ENCODE measurements at places on chromosomes 4 and X.

DNA sequence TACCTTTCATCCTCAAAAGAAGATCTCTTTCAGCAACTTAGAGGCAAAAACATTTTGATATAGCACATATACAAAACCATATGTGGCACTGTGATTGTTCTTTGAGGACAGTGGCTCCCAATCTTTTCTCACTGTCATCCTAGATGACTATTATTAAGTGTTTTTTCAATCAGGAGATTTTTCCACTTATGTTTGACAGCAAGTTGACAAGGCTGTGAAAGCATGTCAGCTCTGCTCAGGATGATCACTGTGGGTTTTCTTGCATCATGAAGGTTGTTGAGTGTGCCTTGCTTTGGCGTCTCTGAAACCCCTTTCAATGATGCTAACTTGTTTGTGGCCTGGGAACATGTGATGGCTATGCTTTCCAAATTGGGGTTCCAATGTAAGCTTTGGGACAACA lies 20.2 kb upstream of the NSUN7 start:
- no peak for DNase-seq

DNA sequence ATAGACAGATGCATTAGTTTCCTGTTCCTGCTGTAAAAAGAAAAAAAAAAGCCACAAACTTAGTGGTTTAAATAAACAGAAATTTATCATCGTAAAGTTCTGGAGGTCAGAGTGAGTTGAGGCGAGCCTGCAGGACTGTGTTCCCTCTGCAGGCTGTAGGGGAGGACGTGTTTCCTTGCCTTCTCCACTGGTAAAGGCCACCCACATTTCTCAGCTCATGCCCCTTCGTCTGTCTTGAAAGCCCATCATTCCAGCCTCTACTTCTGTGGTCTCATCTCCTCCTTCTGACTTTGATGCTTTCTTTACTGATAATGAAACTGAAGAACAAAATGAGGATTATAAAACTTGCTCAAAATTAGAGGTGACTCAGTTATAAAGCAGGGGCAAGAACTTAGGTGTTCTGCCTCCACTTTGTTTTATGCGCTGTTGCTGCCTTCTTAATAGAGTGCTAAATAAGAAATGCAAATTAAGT lies 143.0 kb downstream of the STIM2 start:
- DNase-seq = no peak

DNA sequence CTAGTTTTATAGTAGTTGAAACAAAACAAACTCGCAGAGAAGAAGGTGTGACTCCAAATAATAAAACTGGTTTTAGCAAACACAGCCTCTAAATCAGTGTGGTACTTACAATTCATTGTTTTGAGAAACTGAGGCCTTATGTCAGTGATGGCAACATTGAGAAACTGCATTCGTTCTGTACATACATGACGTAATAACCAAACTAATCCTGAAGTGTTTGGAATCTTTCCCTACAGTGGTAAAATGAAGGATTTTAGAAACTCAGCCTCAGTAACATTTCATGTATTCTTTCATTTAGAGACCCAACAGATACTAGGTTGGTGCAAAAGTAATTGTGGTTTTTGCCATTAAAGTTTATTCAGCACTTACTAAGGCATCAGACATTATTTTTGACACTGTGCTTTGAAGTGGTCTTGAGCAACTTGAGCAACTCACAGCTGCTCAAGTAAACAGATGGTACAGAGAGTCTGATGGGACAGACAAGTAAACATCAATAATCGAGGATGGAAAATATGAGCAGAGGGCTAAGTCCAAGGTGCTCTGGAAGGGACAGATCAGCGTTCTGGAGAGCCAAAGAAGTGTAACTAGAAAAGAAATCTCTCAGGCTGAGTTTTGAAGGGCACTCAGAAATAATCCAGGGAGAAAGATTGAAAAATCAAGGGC lies 390.8 kb upstream of the BOD1L1 start:
- DNase-seq = no peak

GRCh38 chr4:57370691-57371090 lies 260.5 kb upstream of the IGFBP7 start:
- no peak for DNase-seq

DNA sequence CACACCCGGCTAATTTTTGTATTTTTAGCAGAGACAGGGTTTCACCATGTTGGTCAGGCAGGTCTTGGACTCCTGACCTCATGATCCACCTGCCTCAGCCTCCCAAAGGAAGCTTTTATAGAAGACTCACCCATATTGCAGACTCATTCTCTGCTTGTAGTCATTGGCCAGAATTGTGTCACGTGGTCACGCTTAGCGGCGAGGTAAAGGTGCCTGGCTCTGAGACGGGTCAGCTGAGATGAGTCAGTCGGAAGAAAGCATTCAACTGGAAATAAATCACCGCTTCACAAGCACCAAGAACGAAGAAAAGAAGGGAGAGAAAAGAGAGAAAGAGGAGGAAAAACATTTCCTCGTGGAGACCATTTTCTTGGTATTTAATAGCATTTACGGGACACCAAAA lies 218.8 kb upstream of the NOCT start:
- DNase-seq = no peak

GRCh38 chr4:67141586-67141985 lies 403.7 kb downstream of the CENPC start:
- no peak for DNase-seq

- DNase-seq = no peak
Observed at GRCh38 chr4:33696586-33696985, 2547.7 kb downstream of the ARAP2 start.

GRCh38 chrX:136531951-136532350 lies at the start of gene VGLL1:
VGLL1 (plus strand) TSS chrX:136532215; CDS start chrX:136536021, 3,806 bp downstream.
- DNase-seq = no peak

DNA sequence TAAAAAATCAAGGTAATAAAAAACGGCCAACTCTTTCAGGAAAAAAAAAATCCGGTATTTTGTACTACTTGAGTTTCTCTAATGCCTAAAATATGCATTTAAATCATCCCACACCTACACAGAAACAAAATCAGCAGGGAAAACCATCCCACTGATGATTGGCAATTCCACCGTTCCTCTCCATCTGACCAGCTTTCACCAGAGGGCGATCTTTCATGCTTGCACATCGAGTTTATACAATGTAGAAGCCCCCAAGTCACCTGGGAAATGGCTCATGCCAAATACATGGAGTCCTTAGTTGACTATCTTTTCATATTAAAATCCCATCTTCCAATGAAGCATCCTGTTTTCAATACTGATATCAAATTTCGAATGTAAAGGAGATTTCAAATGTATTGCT lies 69.2 kb downstream of the PTCHD1 start:
- peak; percentile 0 for DNase-seq

- DNase-seq = no peak
Observed at GRCh38 chr4:88661739-88662138, 35.9 kb downstream of the NAP1L5 start.

GRCh38 chrX:128425546-128425945 lies 373.3 kb upstream of the ACTRT1 start:
- DNase-seq = no peak

DNA sequence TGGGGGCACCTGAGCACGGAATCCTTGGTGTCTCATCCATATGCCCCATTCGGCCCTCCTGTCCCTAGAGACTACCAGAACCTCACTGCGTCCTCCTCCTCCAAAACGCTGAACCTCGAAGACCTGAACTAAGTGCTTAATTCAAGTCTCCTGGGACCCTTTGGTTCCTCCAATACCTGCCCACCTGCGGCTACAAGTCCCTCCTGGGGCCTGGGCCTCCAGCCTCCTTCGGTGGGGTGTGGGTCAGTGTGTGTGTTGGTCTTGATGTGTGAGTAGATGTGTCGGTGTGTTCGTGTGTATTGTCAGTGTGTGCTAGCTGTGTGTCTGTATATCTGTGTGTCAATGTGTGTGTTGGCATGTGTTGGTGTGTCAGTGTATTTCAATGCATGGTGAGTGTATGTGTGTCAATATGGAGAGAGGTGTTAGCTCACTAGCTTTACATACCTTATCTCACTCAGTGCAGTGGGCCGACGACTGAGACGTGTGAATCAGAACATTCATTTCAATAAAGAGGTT lies 2.6 kb upstream of the SEPTIN6 start:
- no peak for DNase-seq

- no peak for DNase-seq
Observed at GRCh38 chrX:103540145-103540544, 20.9 kb upstream of the RAB40A start.

DNA sequence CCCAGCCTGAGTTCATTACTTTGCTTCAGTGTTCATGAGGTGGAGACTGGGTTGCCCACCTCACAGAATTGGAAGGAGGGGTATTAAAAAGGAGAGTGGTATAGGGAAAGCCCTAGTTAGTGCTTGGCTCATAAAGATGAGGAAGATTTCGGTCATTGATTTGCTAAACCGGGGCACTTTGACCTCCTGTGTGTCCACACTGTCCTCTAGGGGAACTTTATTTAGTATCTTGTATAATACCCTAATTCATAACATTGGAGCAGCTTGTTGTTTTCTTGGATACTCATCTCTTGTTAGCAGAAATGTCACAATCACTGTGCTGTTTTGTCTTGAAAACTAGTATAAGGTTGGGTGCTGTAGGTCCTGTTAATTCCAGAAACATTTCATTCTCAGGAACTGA lies 49.8 kb downstream of the GYG2 start:
- no peak for DNase-seq

- no peak for DNase-seq
Observed at GRCh38 chrX:136850441-136851175, 29.9 kb downstream of the RBMX start.

- DNase-seq = no peak
Observed at GRCh38 chrX:23525531-23525930, 141.8 kb upstream of the PRDX4 start.

DNA sequence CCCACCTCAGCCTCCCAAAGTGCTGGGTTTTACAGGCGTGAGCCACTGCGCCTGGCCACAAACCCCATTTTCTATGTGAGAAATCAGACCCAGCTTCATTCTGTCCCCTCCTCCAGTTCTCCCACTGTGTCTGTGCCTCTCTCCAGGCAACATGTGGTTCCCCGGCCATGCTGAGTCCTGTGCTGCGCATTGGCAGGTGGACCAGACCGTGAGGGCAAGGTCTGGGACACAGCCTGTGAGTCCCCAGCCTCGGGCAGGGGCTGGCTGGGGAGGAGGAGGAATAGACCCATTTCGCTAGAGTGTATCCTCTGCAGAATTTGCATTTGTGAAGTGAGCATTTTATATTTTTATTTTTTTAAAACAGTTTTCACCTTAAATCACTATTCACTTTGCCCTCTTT lies 21.5 kb upstream of the CLDN24 start:
- no peak for DNase-seq

DNA sequence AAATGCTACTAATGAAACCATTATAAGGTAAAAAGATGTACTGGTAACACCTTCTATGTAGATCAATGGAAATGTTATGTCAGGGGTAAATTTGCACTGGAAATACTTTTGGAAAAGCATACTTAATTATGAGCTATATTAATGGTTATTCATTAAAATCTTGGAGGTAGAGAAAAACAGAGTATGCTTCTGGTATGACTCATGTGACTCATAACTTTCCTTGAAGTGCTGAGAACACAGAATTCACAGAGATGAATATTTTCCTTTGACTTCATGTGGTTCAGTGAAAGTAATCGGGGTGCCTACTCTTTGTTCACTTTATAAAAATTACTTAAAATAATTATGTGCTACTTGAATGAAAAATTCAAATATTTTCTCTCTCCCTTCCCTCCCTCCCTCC lies 254.2 kb downstream of the KCTD8 start:
- DNase-seq = no peak

DNA sequence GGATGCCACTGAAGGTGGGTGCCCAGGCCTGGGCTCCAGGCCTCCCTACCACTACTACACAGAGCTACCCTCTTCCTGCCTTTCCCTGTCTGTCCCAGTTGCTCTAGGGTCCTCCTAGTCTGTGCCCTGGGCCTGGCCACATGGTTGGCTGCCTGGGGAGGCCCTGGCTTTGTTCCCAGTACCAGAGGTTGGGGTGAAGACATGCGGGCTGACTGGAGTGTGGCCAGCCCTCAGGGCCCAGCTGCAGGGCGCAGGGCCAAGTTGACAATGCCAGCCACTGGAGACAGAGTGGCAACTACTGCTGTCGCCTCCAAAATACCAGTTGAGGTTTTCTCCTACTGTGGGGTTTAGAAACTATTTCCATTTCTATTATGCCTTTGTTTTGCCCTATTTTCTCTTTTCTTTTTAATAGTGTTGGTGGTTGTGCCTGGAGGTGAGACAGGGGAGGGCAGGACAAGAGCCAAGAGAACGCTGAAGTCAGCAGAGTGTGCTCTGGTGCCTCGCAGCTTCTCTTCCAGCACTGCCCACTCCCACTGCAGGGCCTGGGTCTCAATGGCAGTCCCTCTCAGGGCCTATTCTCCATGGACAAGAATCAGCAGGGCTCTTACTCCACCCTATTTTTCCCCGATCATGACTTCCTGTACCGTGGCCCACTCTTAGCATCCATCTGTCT lies 32.2 kb upstream of the XPNPEP2 start:
- DNase-seq = peak; percentile 26

DNA sequence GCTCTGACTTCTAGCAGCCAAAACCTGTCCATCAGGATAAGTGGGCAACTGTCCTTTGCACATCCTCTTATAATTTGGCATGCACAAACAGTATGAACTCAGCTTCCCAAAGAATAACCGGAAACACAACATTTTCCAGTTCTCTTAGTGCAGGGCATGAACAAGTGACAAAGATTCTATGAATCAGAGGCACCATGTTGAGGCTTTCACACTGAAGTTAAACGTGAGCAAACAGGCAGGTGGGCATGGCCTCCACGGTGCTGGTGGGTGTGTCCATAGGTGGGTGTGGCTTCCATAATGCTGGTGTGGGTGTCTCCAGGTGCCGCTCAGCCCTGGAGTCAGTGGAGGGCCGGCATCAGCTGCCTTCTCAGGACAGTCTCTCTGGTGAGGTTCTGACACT lies 196.5 kb downstream of the SMIM20 start:
- no peak for DNase-seq

GRCh38 chrX:149002320-149002719 lies 501.9 kb downstream of the AFF2 start:
- no peak for DNase-seq

DNA sequence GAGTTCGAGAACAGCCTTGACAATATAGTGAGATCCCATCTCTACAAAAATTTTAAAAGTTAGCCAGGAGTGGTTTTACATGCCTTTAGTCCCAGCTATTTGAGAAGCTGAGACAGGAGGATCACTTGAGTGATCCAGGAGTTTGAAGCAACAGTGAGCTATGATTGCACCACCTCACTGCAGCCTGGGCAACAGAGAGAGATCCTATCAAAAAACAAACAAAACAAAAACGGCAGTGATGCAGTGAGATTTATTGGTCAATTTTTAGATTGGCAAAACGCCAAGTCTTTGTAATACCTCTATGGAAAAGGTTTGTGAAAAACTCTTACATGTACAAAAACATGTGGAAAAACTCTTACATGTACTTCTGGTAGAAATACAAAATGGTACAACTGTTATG lies 91.3 kb downstream of the PTPN13 start:
- DNase-seq = no peak

Measured in NCI-H1694 treated with DMSO at 0.1 percent for 48 hours (cell line).